ENCODE measurements at places on chromosomes 2 and 18. TPM values are rescaled to one million over a fixed set of nuclear protein-coding genes. Genes with fewer than 3 reads are reported as not detected.

The ABCG8 gene
- not detected for total RNA-seq

The CEBPZOS gene
- 37.3 TPM for total RNA-seq

The NOSTRIN gene
- total RNA-seq, result not detected

The IL36A gene
- not detected for total RNA-seq

The SOX11 gene
- 19.2 TPM for total RNA-seq

The SLC9A4 gene
- total RNA-seq, result 0.07 TPM

The MLPH gene
- total RNA-seq, result 14.2 TPM

The TOGARAM2 gene
- 0.73 TPM for total RNA-seq

The CD8B2 gene
- total RNA-seq, result not detected

The LBX2 gene
- total RNA-seq, result 0.89 TPM

The GPN1 gene
- 63.9 TPM for total RNA-seq

DNA sequence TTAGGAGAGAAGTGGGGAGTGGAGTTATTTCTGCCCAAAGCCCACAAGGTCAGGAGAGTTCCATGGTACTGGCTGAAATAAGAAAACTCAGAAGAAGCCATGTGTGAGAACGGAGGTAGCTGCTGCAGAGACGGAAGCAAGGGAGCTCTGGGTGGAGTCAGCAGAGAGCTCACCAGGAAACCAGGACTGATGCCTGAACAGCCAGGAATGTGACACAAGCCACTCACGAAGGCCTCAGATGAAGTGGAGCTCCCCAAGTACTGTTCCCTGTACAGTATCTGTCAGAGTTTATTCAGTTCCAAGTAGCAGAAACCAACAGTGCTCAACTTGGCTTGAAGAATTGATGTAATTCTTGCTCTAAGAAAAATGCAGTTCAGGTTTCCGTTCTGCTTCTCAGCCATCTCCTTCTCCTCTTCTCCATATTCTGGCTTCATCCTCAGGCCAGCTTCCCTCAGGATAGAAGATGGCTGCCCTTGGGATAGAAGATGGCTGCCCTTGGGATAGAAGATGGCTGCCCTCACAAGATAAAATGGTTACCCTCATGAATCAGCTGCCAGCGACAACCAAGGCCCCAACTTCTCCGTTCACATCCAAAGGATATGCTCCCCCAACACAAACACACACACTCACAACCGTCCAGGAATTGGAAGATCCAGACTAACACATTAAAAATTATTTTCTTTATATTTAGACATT is 117.4 kb upstream of the SH3BP4 start:
- no peaks in the 10 kb centered on the region for H3K27me3 ChIP-seq
- no peaks in the 10 kb centered on the region for H3K36me3 ChIP-seq
- no peak overlapping the region for H3K4me3 ChIP-seq
- no peak overlapping the region for H3K27ac ChIP-seq

DNA sequence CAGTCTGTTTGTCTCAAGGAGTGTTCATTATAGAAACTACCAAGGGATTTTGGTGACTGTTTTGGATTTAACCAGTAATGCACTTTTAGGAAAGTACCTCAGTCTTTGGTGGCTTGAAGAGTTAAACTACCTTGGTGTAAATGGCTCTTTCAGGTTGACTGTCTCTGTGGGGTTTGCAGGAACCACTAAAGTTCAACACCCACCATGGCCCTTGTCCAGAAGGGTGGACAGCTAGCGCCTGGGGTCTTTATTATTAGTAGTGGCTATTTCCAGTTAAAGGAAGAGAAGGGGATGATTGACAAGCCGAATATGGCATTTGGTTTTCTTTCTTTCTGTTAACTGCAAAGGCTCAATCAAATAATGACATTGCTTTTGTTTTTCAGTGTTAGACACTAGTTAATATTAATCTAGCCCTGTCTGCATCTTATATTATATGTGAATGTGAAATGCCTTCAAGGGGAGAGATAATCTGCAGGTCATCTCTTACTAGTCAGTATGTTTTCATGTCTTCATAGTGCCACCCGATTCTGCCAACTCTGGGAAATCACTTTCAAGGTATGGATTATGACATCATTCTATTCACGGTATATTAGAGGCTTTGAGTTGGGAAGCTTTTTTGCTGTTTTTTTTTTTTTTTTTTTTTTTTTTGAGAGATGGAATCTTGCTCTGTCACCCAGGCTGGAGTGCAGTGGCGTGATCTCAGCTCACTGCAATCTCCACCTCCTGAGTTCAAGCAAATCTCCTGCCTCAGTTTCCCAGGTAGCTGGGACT is 56.4 kb downstream of the MAP4K4 start:
- no peaks in the 10 kb centered on the region for H3K27me3 ChIP-seq
- no peak overlapping the region for H3K4me3 ChIP-seq
- no peaks in the 10 kb centered on the region for H3K36me3 ChIP-seq
- peaks cover 59% of the 10 kb centered on the region for H3K4me1 ChIP-seq
- no peak for DNase-seq
- no peak overlapping the region for H3K27ac ChIP-seq

DNA sequence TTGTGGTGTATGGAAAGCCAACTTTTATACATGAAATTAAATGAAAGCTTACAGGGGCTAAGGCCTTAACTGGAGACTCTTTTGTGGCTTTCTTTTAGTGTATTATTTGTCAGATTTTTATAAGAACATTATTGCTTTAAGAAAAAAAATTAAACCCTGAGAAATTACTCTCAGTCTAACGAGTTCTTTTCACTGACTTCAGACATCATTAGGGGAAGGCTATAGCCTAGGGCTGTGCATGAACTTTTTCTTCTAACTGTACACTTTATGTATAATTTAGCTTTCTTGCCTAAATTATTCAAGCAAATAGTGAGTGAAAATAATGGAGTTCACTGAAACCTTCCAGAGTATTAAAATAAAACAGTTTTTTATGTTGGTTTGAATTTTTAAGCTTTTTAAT is 151.1 kb upstream of the MEIS1 start:
- no peak for DNase-seq
- H3K4me3 ChIP-seq, result no peak overlapping the region
- no peaks in the 10 kb centered on the region for H3K27me3 ChIP-seq
- no peak overlapping the region for H3K27ac ChIP-seq
- H3K4me1 ChIP-seq, result no peaks in the 10 kb centered on the region
- no peaks in the 10 kb centered on the region for H3K36me3 ChIP-seq

GRCh38 chr2:85619617-85620016 is 3.6 kb downstream of the USP39 start:
- H3K27ac ChIP-seq, result no peak overlapping the region
- H3K27me3 ChIP-seq, result no peaks in the 10 kb centered on the region
- H3K4me3 ChIP-seq, result no peak overlapping the region
- peaks cover 45% of the 10 kb centered on the region for H3K36me3 ChIP-seq
- no peak for DNase-seq

DNA sequence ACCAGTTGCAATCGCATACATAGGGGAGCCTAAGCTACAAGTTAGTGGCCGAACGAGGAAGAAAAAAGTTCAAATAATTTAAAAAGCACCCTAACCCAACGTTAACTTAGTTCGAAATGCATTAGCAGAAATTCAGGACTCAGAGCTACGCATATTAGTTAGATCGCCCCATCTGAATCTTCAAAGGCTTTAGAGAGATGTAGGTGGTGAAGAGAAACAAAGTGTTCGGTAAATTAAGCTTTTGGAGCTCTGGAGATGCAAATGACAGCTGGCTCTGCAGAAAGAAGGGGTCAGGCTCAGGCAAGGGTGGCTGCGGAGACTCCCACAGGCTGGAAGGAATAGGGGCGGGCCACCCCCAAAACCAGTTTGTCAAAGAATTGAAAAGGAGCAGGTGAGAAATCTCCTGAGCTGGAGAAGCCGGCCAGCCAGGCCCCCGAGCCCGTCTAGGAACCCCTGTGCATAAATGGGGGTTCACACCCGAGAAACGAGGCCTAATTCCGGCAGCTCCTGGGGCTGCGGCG is 621 bp downstream of the TXNL1 start:
- no peaks in the 10 kb centered on the region for H3K27me3 ChIP-seq
- no peaks in the 10 kb centered on the region for H3K36me3 ChIP-seq
- H3K27ac ChIP-seq, result peak overlapping the region; percentile 99
- peaks cover 16% of the 10 kb centered on the region for H3K4me1 ChIP-seq
- peak overlapping the region; percentile 99 for H3K4me3 ChIP-seq

GRCh38 chr2:232415736-232416520 is 9.3 kb downstream of the ALPG start:
- H3K36me3 ChIP-seq, result no peaks in the 10 kb centered on the region
- DNase-seq, result no peak
- no peak overlapping the region for H3K4me3 ChIP-seq

DNA sequence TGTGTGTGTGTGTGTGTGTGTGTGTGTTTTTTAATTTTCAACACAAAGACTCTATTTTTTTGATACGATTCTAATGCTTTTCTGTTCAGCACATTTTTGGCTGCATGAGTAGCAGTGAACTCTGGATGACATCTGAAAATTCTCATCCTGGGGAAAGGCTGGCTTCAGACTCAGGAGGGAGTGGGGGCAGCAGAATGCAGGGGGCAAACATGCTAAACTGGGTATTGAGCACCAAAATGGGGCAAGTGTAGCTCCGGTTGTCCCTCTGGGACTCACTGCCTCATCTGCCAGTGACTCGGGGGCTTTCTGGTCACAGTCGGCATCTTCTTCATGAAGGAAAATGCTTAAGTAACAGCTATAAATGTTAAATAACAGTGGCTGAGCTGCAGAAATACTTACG is 116.8 kb upstream of the PID1 start:
- no peak overlapping the region for H3K4me3 ChIP-seq
- peak; percentile 33 for DNase-seq
- no peaks in the 10 kb centered on the region for H3K36me3 ChIP-seq

DNA sequence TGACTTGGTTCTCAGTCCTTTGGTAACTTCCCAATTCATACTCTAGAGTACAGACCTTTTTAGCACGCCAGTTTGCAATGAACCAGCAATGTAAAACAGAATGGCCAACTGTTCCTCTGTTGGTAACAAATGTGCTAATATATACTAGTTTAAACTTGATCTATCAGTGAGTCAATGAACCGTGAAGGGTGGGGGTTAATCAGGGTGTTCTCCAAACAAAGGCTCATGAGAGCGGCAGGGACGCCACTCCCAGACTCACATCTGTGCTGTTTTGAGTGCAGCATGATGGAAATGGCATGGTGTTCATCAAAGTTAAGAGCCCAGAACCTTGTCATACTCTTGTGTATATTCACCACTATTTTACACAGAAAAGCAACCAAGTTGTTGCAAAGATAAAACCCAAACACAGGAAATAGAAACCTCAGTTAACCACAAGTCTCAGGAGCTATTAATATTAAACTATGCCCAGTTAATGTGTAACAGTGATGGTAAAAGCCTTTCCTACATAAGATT is 70.3 kb downstream of the CERKL start:
- no peaks in the 10 kb centered on the region for H3K36me3 ChIP-seq
- H3K4me3 ChIP-seq, result no peak overlapping the region
- H3K27ac ChIP-seq, result no peak overlapping the region
- H3K4me1 ChIP-seq, result no peaks in the 10 kb centered on the region

GRCh38 chr2:241850544-241851324 is 8.0 kb downstream of the PDCD1 start:
- H3K36me3 ChIP-seq, result no peaks in the 10 kb centered on the region
- H3K4me1 ChIP-seq, result peaks cover 9% of the 10 kb centered on the region
- DNase-seq, result no peak
- H3K27me3 ChIP-seq, result peaks cover 7% of the 10 kb centered on the region

- no peaks in the 10 kb centered on the region for H3K4me1 ChIP-seq
- H3K27ac ChIP-seq, result no peak overlapping the region
- DNase-seq, result peak; percentile 34
- no peak overlapping the region for H3K4me3 ChIP-seq
- peaks cover 12% of the 10 kb centered on the region for H3K27me3 ChIP-seq
- no peaks in the 10 kb centered on the region for H3K36me3 ChIP-seq
Measured at GRCh38 chr2:96952976-96953610, 33.3 kb downstream of the FAM178B start.

GRCh38 chr2:231259104-231259503 is 60.7 kb downstream of the ARMC9 start:
- no peak overlapping the region for H3K27ac ChIP-seq
- H3K27me3 ChIP-seq, result no peaks in the 10 kb centered on the region

- peak within 1 kb of the TSS; percentile 95 for H3K4me3 ChIP-seq
- DNase-seq, result peak; percentile 98
- peaks cover 2% of the 10 kb centered on the region for H3K4me1 ChIP-seq
- no peaks in the 10 kb centered on the region for H3K36me3 ChIP-seq
- peak within 1 kb of the TSS; percentile 97 for H3K27ac ChIP-seq
Measured at GRCh38 chr2:135530313-135531230, at the start of gene ZRANB3. Gene ZRANB3 (minus strand): TSS chr2:135531218.

GRCh38 chr2:231425811-231426703 is 30.5 kb downstream of the B3GNT7 start:
- no peak for DNase-seq
- H3K4me1 ChIP-seq, result no peaks in the 10 kb centered on the region

DNA sequence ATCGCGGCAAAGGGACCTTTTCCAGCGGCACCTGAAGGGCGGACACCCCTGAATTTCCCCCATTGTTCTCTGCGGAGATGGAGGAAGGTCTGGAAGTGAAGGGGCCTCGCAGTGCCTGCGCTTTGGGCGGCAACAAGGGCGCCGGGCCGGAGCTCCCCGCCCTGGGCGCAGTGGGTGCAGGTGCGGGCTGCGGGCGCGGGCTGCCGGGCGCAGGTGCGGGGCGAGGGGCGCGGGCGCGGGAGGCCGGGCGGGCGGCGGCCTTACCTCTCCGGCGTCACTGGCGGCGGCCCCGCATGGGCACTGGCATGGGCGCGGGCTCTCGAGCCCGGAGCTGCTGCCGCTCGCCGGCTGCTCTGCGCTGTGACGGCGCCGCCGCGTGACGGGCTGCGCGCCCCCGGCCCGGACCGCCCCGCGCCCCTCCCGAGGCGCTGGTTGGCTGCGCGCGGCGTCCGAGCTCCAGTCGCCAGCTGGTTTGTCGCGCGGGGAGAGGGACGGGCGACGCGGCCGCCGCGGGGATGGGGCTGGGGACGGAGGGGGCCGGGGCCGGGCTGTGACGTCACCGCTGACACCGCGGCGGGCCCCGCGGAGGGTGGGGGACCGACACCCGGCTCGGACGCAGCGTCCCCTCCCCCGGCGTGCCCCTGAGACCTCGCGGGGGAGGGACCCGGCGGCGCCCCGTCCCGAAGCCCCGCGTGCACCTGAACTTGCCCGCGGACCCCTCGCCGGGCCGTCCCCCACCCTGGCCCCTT is at the start of gene KIF1A:
Gene KIF1A (minus strand): TSS at position 362 of the 749 bp plus-strand sequence. CDS start 22,467 bp downstream, outside the sequence.
- H3K27me3 ChIP-seq, result peaks cover 42% of the 10 kb centered on the region
- H3K4me3 ChIP-seq, result no peak within 1 kb of the TSS
- DNase-seq, result no peak
- H3K36me3 ChIP-seq, result no peaks in the 10 kb centered on the region
- H3K27ac ChIP-seq, result no peak within 1 kb of the TSS

- no peaks in the 10 kb centered on the region for H3K36me3 ChIP-seq
- H3K27ac ChIP-seq, result no peak overlapping the region
- H3K27me3 ChIP-seq, result no peaks in the 10 kb centered on the region
- DNase-seq, result no peak
- no peak overlapping the region for H3K4me3 ChIP-seq
Measured at GRCh38 chr2:238927746-238928519, 80.0 kb downstream of the TWIST2 start.

Measured in astrocyte (in vitro differentiated cells and primary cell).